Stimulated activated CD8-positive, alpha-beta memory T cell treated with anti-CD3 and anti-CD28 coated beads, Interleukin-7, amount 100 ng/mL, for 24 hours (primary cell): ENCODE measurements at places on chromosomes 2 and 18.

- DNase-seq: no peak
Measured at GRCh38 chr2:24110660-24111303, 12.4 kb downstream of the PFN4 start.

DNA sequence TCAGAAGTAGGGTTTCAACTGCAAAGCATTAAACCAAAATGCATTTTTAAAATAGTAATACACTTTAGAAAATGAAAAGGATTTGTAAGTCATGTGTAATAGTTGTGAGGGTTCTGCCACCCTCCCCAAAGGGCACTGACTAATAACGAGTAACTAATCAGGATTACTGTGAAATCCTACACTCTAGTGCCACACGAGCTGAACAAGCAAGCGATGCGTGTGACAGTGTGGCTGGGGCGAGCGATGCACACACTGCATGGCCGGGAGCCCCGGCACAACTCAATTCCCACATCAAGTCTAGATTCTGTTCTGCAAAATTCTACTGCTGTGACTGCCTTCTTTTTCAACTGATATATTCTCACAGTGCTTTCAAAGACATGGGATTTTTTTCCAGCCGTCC, 156.4 kb downstream of the SEPTIN10 start:
- no peak for DNase-seq

- DNase-seq: no peak
Measured at GRCh38 chr2:239538357-239539052, 137.7 kb upstream of the HDAC4 start.

- DNase-seq: no peak
Measured at GRCh38 chr2:43593254-43593653, 2.6 kb downstream of the THADA start.

DNA sequence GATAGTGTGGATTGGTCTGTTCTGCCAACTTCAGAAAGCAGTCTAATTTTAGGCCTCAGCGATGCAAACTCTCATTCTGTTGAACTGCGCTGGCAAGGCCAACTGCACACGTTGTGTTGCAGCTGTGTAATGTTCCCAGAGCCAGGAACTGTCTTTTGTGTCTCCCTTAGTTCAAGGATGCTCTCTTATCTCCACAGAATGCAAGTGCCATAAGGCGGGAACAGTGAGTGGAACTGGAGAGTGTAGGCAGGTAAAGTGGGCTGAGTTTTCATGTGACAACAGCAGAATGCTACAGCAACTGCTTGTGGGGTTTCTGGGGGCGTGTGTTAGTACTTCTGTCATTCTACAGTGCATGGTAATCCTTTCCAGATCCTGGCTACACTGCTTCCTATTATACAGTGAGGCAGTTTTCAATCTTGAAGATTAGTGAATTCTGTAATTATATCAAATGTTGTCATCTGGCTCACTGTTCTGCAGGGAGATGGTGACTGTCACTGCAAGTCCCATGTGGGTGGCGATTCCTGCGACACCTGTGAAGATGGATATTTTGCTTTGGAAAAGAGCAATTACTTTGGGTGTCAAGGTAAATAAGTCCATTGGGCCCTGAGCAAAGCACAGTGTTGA, 125.8 kb downstream of the LAMA3 start:
- DNase-seq: no peak

DNA sequence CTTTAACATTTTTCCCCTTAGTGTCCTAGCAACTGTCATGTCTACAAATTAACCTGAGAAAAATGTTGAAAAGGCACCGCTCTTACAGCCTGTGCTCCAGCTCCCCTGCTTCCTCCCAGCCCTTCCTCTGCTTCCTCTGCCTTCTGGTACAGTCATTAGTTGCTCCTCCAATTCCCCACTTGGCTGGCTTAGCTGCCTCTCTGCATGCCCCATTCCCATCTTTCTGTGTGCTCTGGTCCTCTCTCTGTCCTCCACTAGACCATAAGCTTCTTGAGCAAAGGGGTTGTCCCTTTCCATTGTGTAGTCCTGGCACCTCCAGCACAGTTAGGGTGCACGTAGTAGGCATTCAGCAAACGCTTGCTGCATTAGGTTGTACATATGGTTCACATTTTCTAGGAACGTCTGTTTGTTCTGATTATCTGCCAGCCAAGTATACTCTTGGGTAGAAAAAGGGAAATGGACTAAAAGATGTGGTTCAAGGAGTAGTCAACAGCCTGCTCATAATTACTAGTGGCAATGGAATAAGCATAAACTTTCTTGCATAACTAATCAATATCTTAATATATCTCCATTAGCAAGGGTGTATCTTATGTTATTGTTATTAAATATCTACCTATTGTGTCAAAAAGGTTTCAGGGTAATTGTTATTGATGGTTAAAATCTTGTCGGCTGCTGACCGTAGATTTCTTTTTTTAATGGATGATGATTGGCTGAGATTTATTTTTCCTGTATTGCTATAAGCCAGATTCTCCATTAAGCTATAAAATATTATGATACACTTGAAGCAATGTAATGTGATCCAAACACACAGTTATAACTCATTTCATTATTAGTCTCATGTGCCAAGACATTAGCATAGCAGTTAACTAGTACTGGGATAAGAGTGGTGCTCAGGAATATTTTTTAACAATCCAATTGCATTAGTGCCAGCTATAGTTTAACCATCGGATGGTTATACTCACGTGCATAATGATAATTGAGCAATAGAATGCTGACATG, 340.1 kb downstream of the SLC4A3 start:
- DNase-seq: no peak

- DNase-seq: no peak
Measured at GRCh38 chr2:143458258-143459190, 329.3 kb downstream of the ARHGAP15 start.

GRCh38 chr2:446303-446874, 158.5 kb upstream of the ALKAL2 start:
- no peak for DNase-seq

- DNase-seq: no peak
Measured at GRCh38 chr2:3557639-3558204, 411 bp downstream of the RNASEH1 start.

GRCh38 chr2:43139501-43139900, 86.9 kb downstream of the ZFP36L2 start:
- no peak for DNase-seq

DNA sequence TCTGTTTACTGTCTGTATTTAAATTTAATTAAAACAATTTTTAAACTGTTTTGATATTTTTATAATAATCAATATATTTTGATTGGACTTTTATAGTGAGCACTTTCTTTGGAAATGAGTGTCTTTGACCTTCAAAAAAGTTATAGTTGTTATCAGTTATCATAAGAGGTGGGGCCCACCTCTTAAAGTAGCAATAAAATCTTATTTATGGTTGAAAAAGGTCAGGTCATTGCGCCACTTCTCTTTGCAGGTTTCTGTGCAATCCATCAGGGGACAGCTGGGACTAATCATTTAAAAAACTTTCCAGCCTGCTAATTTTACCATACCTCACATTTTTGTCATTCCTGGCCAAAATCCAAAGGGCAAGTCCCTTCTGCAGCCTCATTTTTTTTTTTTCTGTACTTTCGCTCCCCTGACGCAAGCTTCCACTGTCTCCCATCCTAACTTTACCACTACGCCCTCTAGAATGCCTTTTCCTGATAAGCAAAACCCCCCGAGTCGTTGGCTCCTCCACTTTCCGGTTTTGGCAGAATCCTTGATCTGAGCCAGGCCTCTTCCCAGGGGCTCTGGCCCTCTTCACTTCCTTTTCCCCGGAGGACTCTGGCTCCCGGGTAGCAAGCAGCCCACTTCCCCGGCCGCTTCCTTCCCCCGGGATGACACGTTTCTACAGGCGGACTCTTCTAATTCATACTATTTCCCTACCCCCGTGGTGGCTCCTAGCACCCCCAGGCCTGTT, 1.1 kb upstream of the SEH1L start:
- DNase-seq: no peak

GRCh38 chr2:233092432-233093165, 32.5 kb downstream of the INPP5D start:
- DNase-seq: no peak

GRCh38 chr18:48581206-48581605, 42.4 kb downstream of the CTIF start:
- no peak for DNase-seq

DNA sequence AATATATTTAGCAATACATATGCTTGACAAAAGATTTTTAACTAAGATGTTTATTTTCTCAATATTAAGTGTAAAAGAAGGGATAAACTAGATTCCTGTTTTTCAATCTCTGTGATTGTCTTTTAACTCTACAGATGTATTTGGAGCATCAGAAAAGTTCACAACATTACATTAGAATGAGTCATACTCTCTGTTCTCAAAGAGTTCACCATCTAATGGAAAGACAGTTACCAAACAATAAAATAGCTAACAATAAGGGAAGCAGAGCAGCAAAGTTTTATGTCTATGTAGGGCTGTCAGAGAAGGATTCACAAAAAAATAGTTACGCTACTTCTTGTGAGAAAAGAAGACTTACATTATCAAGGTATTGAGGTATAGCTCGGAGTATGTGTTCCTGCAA, 109.2 kb upstream of the MAP2 start:
- DNase-seq: no peak

- DNase-seq: no peak
Measured at GRCh38 chr2:232626584-232626983, 6.8 kb upstream of the EFHD1 start.

DNA sequence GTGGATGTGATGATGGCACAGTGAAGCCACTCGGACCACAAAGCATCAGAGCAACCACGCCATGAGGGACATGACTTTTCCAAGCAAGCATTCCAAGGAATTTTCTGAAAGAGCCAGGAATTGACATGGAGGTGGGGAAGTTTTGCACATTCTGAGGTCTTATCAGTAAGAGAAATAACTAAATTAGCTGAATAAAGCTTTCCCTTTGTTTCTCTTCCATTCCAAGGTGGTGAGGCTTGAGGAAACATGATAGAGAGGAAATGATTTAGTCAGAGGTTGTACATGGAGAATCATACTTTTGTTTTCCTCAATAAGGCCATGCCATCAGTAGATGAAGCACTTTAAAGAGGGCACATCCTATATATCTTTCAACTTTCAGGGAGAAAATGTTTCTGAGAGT, 115.7 kb upstream of the MMADHC start:
- no peak for DNase-seq

- no peak for DNase-seq
Measured at GRCh38 chr2:60526623-60527022, 26.8 kb downstream of the BCL11A start.

GRCh38 chr2:111188681-111189080, 68.0 kb downstream of the BCL2L11 start:
- no peak for DNase-seq

DNA sequence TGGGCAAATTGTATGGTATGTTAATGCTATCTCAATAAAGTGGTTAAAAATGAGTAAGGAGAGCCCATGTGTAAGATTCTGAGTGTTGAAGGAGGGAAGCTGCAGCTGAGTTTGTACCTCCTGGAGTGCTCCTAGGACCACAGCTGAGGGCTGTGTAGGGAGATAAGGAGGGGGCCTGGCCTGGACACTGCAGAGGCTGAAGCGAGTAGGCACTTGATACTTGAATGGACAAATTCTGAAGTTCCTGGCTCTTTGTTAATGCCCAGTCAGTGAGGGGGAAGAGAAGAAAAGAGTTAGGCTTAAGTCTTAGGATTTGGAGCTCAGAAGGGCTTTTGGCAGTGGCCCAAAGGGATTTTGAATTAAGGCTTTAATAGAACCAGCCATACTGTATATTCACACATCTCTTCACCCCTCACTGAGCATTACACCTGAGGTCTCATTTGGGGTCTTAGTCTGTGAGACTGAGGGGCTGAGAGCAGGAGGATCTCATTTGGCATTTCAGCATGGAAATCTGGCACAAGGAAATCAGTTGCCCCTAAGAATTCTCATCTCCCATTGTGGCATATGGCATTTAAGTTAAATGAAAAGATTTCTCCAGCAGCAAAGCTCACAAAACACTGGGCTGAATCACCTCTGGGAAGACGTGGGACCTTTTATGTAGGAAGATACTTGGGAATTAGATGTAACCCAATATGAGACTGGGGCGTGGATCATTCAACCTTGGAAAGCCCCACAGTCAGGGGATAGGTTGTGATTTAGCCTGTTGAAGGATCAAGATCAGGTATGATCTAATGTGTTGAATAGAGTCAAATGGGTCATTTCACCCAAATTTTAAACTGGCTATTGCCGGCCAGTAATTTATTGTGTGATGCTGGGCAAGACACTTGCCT, 46.8 kb downstream of the LIPG start:
- DNase-seq: no peak
